Activated CD4-positive, alpha-beta T cell treated with anti-CD3 and anti-CD28 coated beads for 36 hours (primary cell): ENCODE measurements at places on chromosomes 3 and 15. TPM values are rescaled to one million over a fixed set of nuclear protein-coding genes. Genes with fewer than 3 reads are reported as not detected.

IL17RB gene
- total RNA-seq = 0.33 TPM

DNA sequence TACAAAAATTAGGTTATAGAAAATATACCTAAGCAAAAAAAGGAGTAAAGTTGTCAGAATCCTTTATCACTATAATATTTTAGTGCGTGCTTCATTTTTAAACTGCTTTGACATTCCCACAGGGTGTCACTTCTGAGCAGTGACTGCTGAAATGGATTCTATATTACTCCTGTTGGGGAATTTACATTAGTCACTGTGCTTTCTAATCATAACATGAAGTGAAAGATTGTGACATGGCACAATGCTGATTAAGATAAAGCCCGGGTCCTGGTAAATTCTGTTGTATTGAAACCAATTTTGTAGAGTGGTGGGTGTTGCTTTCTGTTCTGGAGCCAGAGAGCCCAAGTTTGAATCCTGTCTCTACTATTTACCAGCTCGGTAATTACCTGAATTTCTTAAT is 36.4 kb upstream of the EHHADH start:
- peaks cover 11% of the 10 kb centered on the region for H3K4me1 ChIP-seq
- DNase-seq = peak; percentile 20
- no peak overlapping the region for H3K27ac ChIP-seq
- H3K36me3 ChIP-seq = peaks cover 17% of the 10 kb centered on the region
- no peak overlapping the region for H3K4me3 ChIP-seq

DNA sequence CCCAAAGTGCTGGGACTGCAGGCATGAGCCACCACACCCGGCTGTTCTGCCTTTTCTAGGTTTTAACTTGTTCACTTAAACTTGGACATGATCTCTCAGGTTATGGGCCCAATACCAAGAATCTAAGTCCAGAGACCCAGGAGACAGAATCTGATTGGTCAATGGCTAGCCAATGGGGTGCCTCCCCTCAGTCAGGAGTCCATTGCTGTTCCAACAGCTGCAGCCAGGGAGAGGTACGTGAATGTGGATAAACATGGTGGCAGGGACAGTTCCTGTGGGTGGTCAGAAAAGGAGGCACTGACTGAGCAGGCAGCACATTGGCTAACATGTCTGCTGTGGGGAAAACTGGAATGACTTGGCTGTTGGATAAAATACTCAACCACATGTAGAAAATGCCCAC is 140.3 kb downstream of the RPLP1 start:
- H3K4me3 ChIP-seq = no peak overlapping the region
- H3K4me1 ChIP-seq = peaks cover 8% of the 10 kb centered on the region
- DNase-seq = no peak
- H3K27me3 ChIP-seq = no peaks in the 10 kb centered on the region

EFCC1 gene
- 0.19 TPM for total RNA-seq

DUOXA2 gene
- not detected for total RNA-seq

PLOD2 gene
- 1.1 TPM for total RNA-seq

DNA sequence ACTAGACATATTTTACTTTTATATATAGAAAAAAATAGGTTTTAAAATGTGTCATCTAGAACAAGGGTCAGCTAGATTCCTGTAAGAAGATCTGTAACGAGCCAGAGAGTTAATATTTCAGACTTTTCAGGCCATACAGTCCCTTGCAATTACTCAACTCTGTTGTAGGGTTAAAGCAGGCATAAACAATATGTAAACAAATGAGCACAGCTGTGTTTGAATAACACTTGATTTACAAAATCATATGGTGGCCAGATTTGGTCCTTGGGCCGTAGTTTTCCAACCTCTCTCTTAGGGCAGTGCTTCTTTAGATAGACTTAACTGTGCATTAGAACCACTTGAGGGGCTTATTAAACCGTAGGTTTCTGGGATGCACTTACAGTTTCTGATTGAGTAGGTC is 19.6 kb downstream of the LRRC57 start:
- H3K4me1 ChIP-seq = peaks cover 4% of the 10 kb centered on the region
- no peak overlapping the region for H3K4me3 ChIP-seq
- no peak overlapping the region for H3K27ac ChIP-seq
- DNase-seq = no peak
- no peaks in the 10 kb centered on the region for H3K27me3 ChIP-seq

- H3K4me1 ChIP-seq = peaks cover 34% of the 10 kb centered on the region
- no peak overlapping the region for H3K27ac ChIP-seq
- H3K36me3 ChIP-seq = peaks cover 17% of the 10 kb centered on the region
- peak; percentile 85 for DNase-seq
Measured at GRCh38 chr3:128875556-128876120, 3.8 kb upstream of the ACAD9 start.

HES1 gene
- 0.50 TPM for total RNA-seq

GRCh38 chr3:50352781-50353180 is 2.1 kb downstream of the CYB561D2 start:
- DNase-seq = peak; percentile 49
- H3K27me3 ChIP-seq = no peaks in the 10 kb centered on the region
- H3K4me3 ChIP-seq = no peak overlapping the region
- no peak overlapping the region for H3K27ac ChIP-seq

GRCh38 chr15:82139823-82140268 is 94.0 kb upstream of the MEX3B start:
- peak overlapping the region; percentile 7 for H3K27ac ChIP-seq
- DNase-seq = no peak
- H3K27me3 ChIP-seq = no peaks in the 10 kb centered on the region
- H3K4me3 ChIP-seq = no peak overlapping the region

- H3K36me3 ChIP-seq = no peaks in the 10 kb centered on the region
- no peak for DNase-seq
- H3K4me1 ChIP-seq = no peaks in the 10 kb centered on the region
- H3K27ac ChIP-seq = no peak overlapping the region
- H3K27me3 ChIP-seq = no peaks in the 10 kb centered on the region
Measured at GRCh38 chr3:18049096-18049495, 306.7 kb upstream of the TBC1D5 start.

- peaks cover 6% of the 10 kb centered on the region for H3K4me1 ChIP-seq
- H3K4me3 ChIP-seq = no peak overlapping the region
- no peak for DNase-seq
- no peak overlapping the region for H3K27ac ChIP-seq
- no peaks in the 10 kb centered on the region for H3K36me3 ChIP-seq
- peaks cover 23% of the 10 kb centered on the region for H3K27me3 ChIP-seq
Measured at GRCh38 chr15:79290642-79291275, 8.2 kb downstream of the ANKRD34C start.

TMEM212 gene
- not detected for total RNA-seq

UROC1 gene
- total RNA-seq = not detected

DNA sequence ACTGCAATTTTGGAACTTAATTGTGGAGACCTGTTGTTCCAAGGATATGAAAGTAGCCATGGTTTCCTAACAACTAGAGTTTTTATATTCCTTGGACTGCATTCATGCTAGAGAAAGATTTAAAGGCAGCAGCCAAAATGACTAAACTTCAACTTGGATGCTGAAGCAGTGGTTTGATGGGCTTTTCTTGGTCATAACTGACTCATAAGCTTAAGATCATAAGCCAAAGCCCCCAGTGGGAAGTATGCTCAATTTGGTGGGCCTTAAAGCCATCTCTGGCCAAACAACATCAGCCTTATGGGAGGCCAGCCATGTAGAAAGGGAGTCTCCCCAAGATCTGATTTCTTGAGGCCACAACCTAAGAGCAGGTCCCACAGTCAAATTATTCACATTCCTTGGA is 80.2 kb downstream of the ZNF280D start:
- H3K4me3 ChIP-seq = no peak overlapping the region
- H3K4me1 ChIP-seq = no peaks in the 10 kb centered on the region
- no peaks in the 10 kb centered on the region for H3K27me3 ChIP-seq
- peaks cover 23% of the 10 kb centered on the region for H3K36me3 ChIP-seq

CEP19 gene
- total RNA-seq = 5.6 TPM

DNA sequence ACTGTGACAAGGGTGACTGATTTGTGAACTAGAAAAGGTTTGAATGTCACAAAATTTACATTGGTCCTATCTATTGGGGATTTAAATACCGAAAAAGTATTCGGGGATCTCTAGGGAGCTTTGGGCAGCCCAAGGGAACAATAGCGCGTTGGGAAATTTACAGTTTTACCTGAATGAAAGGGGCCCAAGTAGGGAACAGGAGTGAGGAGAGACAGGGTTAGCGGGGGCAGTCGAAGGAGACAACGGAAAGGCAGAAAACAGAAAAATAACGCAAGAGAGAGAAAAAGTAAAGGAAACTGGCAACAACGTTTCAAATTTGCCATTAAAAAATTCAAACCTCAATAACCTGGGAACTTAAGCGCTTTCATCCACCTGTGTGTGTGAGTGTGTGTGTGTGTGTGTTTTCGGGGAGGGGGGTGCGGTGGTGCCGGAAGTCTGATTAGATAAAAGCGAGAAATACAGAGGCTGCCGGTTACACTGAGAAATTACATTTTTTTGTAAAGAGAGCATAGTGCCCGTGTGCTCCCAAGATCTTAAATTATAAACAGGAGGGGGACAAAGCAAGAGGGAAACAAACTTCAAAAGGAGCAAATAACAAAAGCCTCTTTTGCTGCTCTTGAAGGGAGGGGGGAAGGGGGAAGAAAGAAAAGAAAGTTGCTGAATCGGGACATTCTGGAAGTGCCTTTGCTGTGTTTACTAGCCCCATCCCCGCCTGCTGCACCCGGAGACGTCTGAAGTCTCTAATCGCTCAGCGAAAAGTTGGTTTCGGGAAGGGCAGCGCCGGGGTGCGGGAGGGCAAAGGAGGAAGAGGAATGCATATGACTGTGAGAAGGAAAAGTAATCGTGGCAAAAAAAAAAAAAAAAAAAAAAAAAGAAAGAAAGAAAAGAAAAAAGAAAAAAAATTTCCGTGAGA is 721 bp upstream of the ZIC1 start:
- peak overlapping the region; percentile 40 for H3K4me3 ChIP-seq
- H3K4me1 ChIP-seq = peaks cover 41% of the 10 kb centered on the region
- peaks cover 75% of the 10 kb centered on the region for H3K27me3 ChIP-seq
- no peak overlapping the region for H3K27ac ChIP-seq
- H3K36me3 ChIP-seq = peaks cover 22% of the 10 kb centered on the region
- DNase-seq = no peak

DNA sequence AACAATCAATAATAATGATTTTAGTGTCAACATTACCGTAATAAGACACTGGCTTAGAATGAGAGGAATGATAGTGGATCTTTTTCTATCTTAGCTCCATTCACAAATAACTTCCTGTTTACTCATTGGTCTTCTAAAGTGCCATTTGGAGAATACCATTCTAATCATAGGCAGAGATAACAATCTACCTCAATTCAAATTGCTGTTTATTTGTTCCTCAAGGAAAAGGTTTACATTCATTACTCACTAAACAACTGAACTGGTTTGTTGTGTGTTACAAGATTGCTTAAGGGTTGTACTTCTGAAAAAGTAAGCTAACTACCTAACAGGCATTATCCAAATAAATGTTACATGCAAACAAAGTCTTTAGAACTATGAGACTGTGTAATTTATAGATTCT is 8.1 kb upstream of the PCOLCE2 start:
- H3K4me3 ChIP-seq = no peak overlapping the region
- no peak overlapping the region for H3K27ac ChIP-seq
- no peaks in the 10 kb centered on the region for H3K36me3 ChIP-seq
- no peak for DNase-seq
- peaks cover 16% of the 10 kb centered on the region for H3K27me3 ChIP-seq
- no peaks in the 10 kb centered on the region for H3K4me1 ChIP-seq

DNA sequence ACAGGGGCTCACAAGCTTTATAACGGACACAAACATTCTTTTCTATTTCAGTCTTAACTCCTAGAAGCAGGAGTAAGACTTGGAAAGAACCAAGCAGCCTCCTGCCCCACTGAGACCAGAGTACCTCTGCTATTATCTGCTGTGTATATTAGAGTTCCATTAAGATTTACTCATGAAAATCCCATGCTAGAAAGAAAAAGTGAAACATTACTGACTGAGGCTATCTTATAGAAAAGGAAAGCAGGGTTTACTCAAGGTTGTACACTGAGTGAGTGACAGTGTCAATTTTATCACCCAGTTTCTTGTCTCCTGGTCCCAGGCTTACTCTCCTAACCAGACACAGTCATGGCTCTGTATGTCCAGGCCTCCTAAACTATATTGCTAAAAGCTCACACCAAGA is 97.9 kb upstream of the SOX2 start:
- no peaks in the 10 kb centered on the region for H3K36me3 ChIP-seq
- H3K4me1 ChIP-seq = no peaks in the 10 kb centered on the region
- no peak for DNase-seq
- H3K27me3 ChIP-seq = no peaks in the 10 kb centered on the region
- no peak overlapping the region for H3K4me3 ChIP-seq

- H3K27ac ChIP-seq = no peak overlapping the region
- DNase-seq = no peak
- H3K36me3 ChIP-seq = no peaks in the 10 kb centered on the region
- no peaks in the 10 kb centered on the region for H3K4me1 ChIP-seq
Measured at GRCh38 chr3:178634975-178635374, 98.7 kb downstream of the KCNMB2 start.

PLCH1 gene
- total RNA-seq = 0.26 TPM

- H3K36me3 ChIP-seq = no peaks in the 10 kb centered on the region
- H3K4me1 ChIP-seq = peaks cover 2% of the 10 kb centered on the region
- no peak for DNase-seq
- no peak overlapping the region for H3K4me3 ChIP-seq
Measured at GRCh38 chr15:78737187-78737820, 74.0 kb downstream of the ADAMTS7 start.

- peaks cover 23% of the 10 kb centered on the region for H3K27me3 ChIP-seq
- H3K36me3 ChIP-seq = no peaks in the 10 kb centered on the region
- no peak for DNase-seq
Measured at GRCh38 chr3:120528163-120528562, 68.0 kb upstream of the NDUFB4 start.

CXCR6 gene
- total RNA-seq = 0.42 TPM

DNA sequence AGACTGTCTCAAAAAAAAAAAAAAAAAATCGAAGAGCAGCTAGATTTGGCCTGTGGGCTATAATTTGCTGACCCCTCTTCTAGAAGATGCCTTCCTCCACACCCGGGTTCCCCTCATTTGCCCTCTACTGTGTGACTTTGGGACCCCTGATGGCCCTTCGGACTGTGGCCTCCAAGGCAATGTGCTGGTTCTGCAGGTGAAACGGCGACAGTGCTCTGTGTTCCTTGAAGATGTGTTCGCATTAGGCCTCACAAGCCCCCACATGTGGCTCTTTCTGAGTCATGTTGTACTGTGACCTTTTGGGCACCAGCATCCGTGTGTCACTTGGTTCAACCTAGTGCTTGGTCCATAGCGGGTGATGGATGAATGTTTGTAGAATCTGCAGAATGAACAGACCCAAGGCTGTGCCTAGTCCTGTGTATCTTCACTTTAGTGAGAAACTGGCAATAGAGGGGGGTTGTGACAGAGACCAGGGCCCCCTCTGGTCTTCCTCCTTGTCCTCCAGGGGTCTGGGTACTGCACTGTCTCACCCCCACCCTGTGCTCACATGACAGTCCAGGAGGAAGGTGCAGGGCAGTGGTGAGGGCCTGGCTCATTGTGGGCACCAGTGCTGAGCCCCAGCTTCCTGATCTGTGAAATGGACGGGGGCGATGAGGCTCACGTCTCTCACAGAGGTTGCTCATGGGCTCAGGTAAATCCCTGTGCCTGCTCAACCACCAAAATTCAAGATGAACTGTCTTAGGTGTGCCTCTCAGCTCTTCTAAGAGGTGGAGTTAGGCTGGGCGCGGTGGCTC is 22.7 kb downstream of the GOLGA6L2 start:
- H3K36me3 ChIP-seq = no peaks in the 10 kb centered on the region
- no peaks in the 10 kb centered on the region for H3K4me1 ChIP-seq
- no peak overlapping the region for H3K4me3 ChIP-seq
- no peak for DNase-seq
- no peak overlapping the region for H3K27ac ChIP-seq
